NCI-H748 treated with DMSO at 0.1 percent for 48 hours (cell line): ENCODE measurements at places on chromosomes 3 and 15.

DNA sequence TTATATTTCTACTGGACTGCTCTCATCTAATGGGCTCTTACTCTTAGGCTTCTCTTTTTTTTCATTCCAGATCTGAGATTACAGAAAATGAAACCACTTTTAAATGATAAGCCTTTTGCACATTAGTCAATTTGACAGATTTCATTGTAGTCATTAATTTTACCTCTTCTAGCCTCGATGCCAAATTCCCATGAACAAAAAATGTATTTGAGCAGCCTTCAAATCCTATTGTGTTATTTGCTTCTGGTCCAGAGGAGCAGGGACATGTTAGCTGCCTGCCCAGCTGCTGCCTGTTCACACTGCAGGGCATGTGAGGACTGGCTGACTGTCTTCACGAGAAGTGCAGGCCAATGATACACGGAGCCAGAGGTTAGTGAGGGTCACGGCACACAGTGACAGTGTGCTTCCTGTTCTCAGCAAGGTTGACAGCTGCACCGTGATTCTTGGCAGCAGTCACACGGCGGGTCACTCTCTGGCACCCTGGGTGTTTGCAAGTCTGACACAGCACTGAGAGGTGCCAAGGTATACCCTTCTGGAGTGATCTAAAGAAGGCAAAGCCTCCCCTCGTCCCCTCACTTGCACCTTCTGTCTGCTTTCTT, 40.8 kb downstream of the KAT2B start:
- no peak for DNase-seq

DNA sequence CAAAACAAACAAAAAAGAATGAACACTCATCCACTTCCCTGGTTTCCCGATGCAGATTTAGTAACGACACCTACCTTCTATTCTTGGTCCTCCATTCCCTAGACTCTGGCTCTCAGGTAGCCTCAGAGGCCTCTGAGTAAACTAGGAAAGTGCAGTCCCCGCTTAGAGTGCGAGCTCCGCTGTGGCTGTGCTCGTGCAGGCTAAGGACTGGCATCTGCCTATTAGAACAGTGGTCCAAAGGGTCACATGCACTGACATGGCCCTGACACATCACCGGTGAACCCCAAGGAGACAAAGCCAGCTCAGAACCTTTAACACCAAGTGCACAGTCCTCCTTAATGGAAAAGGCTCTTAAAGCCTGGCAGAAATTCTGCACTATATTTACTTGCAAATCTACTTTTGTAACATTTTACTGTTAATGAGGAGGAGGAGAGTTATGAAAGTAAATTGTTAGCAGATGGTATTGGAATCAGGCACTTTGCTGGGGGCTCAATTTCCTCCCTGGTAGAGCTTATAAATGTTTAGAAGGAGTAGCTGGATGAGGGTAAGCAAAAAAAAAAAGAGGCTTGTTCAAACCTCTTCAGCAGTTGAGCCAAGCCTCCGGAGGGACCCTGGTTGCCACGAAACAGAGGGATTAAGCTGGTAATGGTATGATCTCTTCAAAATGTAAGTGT, 31.1 kb downstream of the VGLL4 start:
- no peak for DNase-seq

GRCh38 chr3:9747267-9747666, 2.5 kb upstream of the OGG1 start:
- DNase-seq, result no peak

DNA sequence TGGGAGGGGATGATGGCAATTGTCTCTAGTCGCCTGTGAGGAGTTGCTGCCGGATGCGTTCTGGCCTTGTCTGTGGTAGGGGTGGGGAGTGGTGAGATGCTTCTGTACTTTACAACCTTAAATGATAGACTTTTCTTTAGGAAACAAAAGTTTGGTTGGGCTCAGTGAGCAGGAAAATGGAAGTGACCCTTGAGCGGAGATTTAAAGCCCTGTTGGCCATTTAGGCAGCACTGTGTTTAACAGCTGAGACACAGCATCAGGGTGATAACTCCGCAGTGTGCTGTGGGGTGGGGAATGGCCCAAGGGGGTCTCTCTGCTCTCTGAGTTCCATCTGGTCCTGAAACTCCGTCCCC, 36.6 kb downstream of the SPSB4 start:
- DNase-seq, result no peak

DNA sequence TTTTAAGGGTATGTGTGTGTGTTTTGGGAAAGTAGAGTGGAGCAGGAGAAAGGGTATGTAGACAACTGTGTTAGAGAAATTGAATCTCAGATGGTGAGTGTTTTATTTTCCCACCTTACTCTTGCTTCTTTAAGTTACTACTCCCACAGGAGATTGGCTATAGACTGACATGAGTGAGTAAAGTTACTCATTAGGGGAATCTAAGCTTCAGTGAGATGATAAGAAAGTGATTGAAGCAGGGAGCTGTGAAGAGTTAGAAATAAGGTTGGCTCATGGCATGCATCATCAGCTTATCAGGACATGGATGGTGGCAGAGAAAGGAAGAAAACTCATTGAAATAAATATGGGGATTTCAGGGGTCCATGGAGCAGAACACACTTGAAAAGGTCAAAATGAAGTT, 88.9 kb downstream of the MBNL1 start:
- no peak for DNase-seq

GRCh38 chr3:4744405-4745234, 234.6 kb upstream of the BHLHE40 start:
- DNase-seq, result no peak

DNA sequence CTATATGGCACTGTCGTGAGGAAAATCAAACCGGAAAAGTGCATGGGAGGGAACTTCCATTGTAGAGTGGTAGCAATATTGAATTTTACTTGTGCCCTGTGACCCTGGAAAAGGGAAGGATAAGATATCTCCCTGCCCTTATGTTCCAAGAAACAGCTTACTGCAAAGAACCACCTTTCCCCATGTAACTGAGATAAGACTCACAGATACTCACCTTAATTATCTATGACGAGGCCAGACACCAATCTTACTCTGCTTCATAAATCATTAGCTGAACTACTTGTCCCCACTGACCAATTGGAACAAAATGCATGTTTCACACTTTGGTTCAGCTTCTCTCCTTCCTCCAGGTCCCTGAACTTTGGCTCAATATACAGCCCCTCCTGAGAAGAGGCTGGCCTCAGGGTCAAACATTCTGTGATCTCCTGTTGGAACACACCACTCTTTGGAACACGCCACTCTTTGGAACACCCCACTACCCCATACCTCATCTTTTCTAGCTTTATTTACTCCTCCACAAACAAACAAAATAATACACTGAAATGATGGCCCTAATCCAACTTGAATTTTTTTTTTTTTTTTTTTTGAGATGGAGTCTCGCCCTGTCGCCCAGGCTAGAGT, 6.9 kb upstream of the TOPAZ1 start:
- no peak for DNase-seq

DNA sequence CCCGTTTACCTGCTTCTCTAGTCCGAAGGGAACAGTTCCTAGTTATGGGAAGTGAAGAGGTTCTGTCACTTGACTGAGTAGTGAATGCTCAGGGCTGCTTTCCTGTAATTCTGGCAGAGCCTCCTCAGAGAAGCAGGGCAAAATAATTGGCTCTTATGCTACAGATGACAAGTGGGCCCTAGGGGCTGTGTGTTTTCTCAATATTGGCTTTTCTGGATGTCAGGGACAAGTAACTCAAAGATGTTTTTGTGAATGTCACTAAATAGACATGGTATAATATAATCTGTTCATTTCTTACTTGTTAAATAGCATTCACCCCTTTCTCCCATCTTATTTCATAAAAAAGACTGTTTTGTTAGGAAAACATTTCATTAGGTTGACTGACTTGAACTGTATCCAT, 40.1 kb downstream of the SGO1 start:
- no peak for DNase-seq

GRCh38 chr15:71781179-71781964, 29.0 kb upstream of the NR2E3 start:
- DNase-seq, result no peak

GRCh38 chr15:43928152-43928551, 101.3 kb downstream of the WDR76 start:
- DNase-seq, result no peak

DNA sequence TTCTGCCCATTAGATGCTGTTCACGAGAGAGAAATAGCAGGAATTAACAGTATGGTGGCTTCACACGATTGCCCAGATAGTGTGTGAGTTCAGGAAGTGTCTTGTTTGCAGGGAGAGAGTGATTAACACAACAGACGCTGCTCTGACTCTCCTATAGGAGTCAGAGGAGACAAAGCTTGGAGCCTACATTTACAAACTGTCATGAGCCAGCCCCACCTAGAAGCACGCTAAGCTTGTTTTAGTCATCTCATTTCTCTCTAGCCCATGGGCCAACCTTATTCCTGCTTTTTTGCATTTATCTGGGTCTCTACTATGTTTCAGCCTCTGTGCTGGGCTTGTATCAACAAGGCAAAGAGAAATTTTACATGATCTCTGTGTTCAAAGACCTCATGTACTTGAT, 128.3 kb upstream of the BFSP2 start:
- no peak for DNase-seq

GRCh38 chr3:30660656-30661055, 54.3 kb downstream of the TGFBR2 start:
- DNase-seq, result no peak

DNA sequence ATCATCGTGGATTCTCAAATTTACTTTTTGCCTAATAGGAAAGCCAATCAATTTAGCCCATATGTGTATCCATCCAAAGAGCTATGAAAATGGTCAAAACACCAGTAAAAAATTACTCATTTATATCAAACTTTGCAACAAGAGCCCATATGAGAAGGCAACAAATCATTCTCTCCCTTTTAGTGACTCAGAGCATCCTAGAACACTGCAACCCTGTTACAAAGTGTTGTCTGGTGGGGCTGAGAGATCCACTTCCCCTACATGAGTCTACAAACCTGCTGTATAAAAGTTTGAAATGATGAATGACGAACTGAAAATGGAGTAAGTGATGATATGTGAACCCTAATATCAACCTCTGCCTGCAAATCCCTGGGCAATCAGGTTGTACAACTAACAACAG, 23.3 kb downstream of the PDZRN3 start:
- no peak for DNase-seq

GRCh38 chr3:51044982-51045381, 340.1 kb upstream of the MANF start:
- no peak for DNase-seq

DNA sequence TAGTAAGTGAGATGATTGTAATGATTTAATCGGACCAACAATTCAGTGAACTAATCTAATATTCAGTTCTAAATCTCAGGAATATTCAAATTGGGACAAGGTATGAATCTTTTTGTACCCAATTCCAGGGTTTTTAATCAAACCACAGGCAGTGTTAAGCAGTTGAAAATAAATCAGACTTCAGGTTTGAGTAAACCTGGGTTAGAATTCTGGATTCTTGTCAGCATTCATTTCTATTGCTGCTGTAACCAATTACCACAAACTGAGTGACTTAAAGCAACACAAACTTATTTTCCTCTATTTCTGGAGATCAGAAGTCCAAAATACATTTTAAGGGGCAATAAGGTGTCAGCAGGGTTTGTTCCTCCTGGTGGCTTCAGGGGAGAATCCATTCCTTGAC, 208.4 kb upstream of the ZPLD1 start:
- no peak for DNase-seq

DNA sequence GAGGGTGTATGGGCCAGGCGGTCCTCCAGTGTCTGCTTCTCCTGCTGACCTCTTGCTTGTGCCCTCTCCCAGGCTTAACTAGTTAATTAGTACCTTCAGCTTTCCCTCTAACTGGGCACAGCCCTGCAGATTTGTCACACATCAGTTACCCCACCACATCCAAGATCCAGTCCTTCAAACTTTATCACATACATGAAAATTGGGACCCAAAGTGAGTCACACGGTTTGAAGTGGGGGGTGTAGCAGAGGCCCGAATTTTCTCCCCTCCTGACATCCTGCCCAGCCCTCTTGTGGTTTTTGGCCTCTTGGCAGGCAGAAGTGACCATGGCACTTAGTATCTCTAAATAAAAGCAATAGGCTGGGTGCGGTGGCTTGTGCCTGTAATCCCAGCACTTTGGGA, 3.9 kb downstream of the MAPKAPK3 start:
- DNase-seq, result no peak

DNA sequence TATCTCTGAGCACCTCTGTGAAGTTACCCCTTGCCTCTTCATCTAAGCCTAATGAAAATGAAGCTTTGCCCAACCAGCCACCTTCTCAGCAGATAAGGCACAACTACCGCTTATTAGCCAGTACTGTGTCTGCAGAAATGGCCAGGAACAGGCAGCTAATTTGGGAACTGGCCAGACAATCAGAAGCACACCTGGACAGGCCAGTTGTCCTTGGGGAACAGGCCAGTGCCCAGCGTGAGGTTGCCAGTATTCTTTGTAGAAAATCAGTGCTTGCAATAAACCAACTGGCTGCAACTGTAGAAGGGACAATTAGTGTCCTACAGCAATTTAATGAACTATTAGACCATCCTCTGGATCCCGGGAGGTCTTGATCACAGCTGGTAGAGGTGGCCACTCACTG, 10.4 kb upstream of the TMEM87A start:
- no peak for DNase-seq

- no peak for DNase-seq
Measured at GRCh38 chr3:134929976-134930375, 134.9 kb downstream of the EPHB1 start.

- no peak for DNase-seq
Measured at GRCh38 chr15:67094001-67094826, 28.8 kb downstream of the SMAD3 start.

DNA sequence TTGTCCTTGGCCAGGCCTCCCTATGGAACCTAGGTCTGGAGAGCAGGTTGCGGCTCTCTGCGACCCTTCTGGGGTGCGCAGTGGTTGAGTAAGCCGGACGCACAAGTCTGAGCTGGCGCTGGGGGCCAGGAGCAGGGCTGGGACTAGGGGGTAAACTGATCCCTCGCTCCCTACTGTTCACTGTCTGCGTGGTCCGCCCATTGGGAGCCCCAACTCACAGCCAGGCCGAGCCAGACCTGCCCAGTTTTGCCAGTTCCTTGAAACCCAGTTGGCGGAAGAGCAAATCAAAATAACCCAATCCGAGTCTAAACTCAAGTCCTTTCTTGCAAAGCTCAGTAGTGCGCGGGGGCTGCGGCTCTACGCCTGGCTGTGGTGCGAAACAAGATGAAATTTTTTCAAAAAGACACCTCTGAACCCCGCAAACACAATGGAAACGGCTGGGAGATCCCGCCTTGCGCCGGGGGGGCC, 17.5 kb downstream of the RGMA start:
- DNase-seq, result no peak

DNA sequence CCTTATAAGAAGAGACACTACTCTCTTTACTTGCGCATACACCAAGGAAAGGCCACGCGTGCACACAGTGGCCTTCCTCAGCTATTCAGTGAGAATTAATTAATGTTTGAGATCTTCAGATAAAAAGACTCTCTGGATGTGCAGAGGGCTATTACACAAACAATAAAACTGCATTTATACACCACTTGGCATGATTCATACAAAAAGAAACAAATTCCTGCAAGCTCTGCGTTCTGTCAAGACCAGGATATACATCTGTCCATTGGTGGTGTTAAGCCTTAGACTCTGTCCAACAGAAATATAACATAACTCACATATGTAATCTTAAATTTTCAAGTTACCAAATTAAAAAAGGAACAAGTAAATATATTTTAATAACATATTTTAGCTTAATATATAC, 55.2 kb upstream of the TSC22D2 start:
- DNase-seq, result no peak
